ENCODE measurements at places on chromosomes 7 and 10.
A peak's percentile ranks its signal among the peaks of the same experiment; 100 is the strongest.

- DNase-seq = peak; percentile 11
These were observed 69.4 kb downstream of the GOLGA7B start for GRCh38 chr10:97919012-97919411.

DNA sequence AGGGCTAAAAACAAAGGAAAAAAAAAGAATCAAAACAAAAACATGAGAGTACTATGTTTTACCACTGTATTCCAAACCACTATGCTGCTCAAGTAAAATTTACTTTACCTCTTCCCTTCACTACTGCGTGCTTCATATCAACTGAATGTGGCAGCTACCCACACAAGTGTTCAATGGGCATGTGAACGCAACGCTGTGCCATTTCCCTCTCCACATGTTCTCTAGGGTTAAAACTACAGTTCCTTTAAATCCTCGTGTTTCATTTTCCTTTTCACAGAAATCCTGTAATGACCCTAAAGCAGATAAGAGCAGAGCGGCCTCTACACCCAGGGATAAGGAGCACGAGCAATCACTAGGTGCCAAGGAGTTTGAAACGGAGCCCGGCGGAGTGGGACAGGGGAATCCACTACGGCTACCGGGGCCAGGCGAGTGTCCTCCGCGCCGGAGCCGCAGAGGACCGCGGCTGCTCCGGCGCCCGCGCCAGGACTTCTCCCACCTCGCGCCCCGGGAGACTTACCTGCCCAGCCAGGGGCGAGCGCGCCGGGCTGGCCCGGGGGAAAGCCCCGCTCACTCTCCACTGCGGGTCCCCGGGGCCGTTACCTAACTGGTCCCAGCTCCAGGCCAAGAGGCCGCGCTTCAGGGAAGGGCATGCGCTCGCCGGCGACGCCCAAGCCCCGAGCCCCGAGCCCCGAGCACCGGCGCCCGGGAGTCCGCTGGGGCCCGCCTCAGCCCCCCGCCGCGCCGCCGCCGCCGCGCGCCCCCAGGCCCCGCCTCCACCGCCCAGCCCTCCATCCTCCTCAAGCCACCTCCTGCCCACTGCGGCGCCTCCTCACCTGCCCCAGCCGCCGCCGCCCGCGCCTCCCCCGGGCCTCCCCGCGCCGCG, 711 bp downstream of the NAMPT start:
- peak; percentile 87 for DNase-seq

GRCh38 chr10:90458054-90458453, 399.8 kb downstream of the HTR7 start:
- no peak for DNase-seq

DNA sequence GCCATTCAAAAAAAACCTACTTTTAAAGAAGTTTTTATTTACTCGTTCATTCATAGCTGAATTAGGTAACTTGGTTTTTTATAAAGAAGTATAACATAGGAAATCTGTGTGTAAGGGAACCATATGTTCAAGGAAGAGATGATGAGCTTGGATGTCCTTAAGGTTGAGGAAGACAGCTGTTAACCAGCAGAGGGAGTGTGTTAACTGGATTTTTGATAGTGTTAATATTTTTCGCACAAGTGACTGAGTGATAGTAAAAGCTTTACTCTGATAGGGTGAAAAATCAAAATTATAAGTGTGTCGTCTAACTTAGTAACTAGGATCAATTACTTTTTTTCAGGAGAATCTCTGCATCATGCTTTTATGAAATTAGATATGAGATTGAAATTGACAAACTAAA, 134.7 kb downstream of the ARL5B start:
- DNase-seq = peak; percentile 27

- DNase-seq = no peak
These were observed 76.1 kb downstream of the ADD3 start for GRCh38 chr10:110083884-110084283.

- DNase-seq = peak; percentile 52
These were observed 239.6 kb downstream of the PHF14 start for GRCh38 chr7:11213266-11213665.

DNA sequence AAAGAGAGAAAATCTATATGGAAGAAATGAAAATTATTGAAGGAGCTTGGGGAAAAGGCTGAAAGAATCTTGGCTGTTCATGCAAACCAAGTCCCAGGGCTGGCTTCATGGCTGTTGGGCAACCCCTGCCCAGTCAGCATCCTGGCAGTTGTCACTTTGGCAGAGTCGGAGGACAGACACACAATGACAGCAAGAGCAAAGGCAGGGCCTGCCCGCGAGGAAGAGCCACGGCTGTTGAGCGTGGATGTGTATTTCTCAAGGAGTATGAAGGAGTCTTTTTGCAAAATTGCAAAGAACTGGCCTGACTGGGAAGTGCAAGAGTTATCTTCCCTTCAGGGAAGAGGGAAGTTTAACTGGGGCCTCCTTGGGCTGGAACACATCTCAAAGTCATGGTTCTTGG, 11.7 kb downstream of the PTPRE start:
- no peak for DNase-seq

DNA sequence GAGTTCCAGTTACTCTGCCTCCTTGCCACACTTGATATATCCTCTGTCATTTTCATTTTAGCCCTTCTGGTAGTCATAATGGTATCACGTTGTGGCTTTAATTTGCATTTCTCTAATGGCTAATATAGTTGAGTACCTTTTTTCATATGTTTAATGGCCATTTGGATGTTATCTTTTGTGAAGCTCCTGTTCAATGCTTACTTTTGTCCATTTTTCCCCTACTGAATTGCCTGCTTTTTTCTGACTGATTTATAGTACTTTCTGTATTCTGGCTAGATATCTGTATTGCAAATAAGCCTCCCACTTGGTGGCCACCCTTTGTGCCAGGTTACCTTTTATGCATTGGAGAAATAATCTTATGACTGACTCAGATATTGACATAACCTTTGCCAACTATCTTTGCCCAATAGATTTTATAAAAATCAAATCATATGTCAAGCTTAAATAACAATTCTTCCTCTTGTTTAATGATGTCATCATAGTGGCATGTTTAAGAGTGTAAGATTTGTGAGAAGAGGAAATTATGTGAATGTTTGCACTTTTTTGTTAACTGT, 50.6 kb downstream of the PRPF18 start:
- peak; percentile 26 for DNase-seq

DNA sequence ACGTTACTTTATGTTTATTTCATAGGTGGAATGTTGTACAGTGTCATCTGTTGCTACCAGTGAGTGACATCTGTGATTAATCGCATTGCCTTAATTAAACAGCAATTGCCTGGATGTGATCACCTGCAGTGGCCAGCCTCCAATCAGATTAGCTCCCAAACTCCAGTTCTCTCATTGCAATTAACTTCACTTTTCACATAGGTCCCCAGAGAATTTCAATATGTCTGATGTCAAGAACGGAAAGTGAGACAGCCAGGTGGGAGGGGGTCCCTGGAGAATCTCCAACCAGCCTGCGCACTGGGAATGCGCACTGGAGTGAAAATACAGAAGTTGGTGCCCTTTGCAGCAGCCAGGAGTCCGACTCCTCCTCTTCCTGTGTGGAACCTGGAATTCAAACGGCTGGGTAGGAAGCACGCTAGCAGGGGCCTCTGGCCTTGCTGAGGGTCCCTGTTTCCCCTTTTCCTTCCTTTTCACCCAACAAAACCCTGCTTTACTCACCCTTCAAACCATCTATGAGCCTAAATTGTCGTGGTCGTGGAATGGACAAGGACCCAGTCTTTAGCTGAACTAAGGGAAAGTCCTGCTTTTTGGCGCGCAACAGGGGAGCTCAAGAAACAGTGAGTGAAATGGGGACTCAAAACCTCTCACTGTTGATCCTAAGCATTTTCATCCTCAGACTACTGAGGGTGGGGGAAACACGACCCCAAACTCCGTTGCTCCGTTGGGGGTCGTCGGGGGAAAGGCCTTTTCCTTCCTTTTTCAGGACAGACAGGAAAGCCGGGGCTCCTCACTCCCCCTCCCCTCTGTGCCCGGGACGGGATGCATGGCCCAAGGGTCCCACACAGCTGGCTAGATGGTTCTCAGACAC, 1355.5 kb upstream of the LRRTM3 start:
- peak; percentile 94 for DNase-seq

DNA sequence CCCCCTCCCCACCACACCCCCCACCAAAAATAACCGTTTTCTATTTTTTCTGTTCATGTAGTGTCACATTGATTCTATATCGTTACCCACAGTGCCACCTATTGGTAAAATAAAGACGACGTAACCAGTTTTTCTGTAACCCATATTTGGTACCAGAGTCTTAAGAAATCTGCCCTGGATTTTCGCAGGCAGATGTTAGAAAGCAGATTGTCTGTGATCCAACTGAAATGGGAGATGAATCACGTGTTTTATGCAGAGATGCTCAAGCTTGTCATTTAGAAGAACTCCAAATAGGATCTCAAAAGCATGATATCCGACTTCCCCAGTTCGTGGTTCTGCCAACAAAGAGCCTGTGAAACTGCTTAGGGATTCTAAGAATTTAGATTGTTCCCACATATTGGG, 261.1 kb upstream of the CSTF2T start:
- DNase-seq = peak; percentile 67

- no peak for DNase-seq
These were observed 686.5 kb downstream of the LRMDA start for GRCh38 chr10:76117949-76118348.

DNA sequence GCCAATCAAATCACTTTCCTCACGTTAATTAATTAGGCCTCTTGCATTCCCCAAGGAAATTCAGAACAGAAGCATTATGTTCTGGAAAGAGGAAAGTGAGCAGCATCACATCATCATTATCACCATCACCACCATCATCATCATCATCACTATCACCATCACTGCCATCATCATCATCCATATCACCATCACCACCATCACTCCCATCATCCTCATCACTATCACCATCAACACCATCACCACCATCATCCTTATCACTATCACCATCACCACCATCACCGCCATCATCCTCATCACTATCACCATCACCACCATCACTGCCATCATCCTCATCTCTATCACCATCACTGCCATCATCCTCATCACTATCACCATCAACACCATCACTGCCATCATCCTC, 31.4 kb upstream of the PLXNA4 start:
- no peak for DNase-seq

- no peak for DNase-seq
These were observed 112.3 kb downstream of the ITGB8 start for GRCh38 chr7:20442951-20443350.

- peak; percentile 73 for DNase-seq
These were observed 463 bp upstream of the UPP1 start for GRCh38 chr7:48088559-48089045.

DNA sequence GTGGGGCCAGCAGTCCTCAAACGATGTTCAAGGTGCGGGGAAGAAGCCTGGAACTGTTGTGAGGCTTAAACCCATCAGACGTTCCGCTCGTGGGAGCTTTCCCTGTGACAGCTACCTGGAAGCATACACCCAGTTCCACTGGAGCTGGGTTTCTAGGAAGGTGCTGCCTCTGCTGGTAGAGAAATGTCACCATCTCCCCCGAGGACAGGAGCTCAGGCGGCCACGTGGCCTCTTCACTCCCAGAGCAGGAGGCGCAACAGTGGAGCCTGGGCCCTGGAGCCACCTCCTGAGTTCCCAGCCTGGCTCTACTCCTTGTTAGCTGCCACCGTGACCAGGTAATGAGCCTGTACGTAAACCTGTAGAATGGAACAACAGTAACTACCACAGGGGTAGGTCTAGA, 156.1 kb downstream of the ADARB2 start:
- no peak for DNase-seq

- no peak for DNase-seq
These were observed 3.9 kb downstream of the ADAM12 start for GRCh38 chr10:126384269-126384873.

DNA sequence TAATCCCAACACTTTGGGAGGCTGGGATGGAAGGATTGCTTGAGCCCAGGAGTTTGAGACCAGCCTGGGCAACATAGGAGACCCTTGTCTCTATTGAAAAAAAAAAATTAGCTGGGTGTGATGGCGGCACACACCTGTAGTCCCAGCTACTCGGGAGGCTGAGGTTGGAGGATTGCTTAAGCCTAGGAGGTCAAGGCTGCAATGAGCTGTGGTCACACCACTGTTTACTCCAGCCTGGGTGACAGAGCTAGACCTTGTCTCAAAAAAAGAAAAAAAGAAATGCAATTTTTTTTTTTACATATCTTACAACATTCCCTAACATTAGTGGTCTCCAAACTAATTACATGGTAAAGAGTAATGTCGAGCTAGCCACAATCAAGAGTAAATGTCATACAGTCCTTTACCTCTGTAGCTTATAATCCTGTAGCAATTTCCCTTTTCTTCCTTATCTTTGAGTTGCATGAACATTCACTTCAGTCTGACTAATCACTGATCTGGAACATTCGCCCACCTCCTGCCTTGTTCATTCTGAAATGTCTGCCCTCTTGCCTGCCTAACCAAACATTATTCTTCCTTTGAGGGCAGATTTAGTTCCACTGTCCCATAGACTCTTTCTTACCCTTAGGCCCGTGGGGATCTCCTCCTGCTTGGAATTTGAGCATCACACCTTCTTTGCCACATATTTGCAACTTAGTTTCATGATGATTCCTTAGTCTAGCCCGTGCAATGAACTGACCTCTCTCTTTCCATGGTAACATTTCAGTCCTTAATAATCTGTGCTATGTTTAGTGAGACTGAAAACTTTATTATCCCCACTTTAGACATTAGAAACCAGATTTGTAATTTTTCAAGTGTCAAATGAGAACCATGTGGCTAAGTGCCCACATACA, 4.8 kb upstream of the VCL start:
- no peak for DNase-seq

DNA sequence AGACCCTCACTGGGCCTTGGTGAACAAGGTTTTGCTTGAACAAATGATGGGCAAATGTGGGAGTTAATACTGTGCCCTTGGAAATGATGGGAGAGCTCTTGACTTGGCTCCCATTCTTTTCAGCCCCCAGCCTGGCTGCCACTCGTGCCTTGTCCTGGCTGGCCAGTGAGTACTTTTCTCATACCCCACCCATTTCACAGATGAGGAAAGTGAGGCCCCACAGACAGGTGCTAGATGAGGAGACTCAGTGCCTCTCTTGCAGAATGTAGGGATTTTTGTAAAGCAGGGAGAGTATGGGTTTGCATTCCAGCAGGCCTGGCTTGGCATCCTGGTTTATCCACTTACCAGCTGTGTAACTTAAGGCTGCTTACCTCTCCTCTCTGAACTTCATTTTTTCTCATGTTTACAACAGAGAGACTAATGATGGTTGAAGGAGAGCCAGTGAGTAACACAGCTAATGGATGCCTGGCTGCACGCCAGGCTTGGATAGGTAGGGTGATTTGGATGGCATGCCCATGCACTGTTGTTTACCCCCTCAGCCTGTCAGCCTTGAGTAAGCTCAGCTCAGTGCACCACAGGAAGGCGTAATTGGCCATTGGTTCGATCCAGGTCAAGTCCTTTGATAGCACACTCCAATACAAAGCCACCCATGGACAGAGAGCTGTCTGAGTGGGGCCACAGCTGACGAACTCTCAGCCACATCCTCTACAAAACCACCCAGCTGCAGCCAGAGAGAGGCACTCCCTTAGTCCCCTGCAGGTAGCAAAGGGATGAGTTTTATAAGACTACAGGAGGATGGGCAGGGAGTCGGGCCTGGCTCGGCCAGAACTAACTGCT, 436.8 kb downstream of the RPS24 start:
- DNase-seq = peak; percentile 89

DNA sequence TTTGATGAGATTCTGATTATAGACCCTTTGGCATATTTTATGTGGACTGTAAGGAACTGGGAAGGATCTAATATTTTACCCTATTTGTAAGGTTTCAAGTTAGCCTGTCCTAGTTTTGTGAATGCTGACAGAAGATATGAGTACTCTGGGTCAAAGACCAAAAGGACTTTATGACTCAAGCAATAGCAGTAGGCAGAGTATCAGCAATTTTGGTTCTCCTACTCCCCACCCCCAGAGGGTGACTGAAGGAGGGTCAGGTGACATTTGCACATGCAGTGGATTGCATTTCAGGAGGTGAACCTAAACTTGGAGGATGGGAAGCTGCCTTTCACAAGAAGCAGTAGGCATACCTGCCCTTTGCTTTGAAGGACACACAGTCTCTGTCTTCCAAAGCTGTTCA, 84.0 kb upstream of the KLF6 start:
- no peak for DNase-seq
